T-cell (primary cell): ENCODE measurements at places on chromosomes 7 and 10. TPM values are rescaled to one million over a fixed set of nuclear protein-coding genes. Genes with fewer than 3 reads are reported as not detected.

Gene ASB10
- not detected for total RNA-seq

DNA sequence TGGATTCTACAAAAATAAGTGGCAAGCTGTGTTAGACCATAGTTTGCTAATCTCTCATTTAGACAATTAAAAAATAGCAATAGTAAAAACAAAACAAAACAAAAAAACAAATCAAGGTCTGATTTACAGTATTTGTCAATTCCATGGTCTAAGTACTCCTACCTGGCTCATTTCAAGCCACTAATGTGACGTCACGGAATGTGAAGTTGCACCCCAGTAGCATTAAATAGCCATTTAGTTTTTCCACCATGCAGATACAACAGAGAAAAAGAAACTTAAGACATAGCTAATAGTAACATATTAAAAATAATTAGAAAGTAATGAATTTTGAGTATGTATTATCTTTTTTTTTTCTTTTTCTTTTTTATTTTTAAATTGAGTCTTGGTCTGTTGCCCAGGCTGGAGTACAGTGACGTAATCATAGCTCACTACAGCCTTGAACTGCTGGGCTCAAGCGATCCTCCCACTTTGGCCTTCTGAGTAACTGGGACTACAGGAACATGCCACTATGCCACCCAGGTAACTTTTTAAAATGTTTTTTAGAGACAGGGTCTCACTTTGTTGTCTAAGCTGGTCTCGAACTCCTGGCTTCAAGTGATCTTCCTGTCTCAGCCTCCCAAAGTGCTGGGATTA lies 101.2 kb downstream of the MKX start:
- H3K4me3 ChIP-seq = no peak overlapping the region
- no peak overlapping the region for H3K27ac ChIP-seq
- no peaks in the 10 kb centered on the region for H3K4me1 ChIP-seq
- DNase-seq = no peak
- H3K27me3 ChIP-seq = peaks cover 9% of the 10 kb centered on the region

GRCh38 chr7:140696024-140696679 lies 356 bp upstream of the NDUFB2 start:
- peaks cover 28% of the 10 kb centered on the region for H3K4me1 ChIP-seq
- H3K27ac ChIP-seq = peak overlapping the region; percentile 87
- H3K4me3 ChIP-seq = peak overlapping the region; percentile 85
- H3K27me3 ChIP-seq = no peaks in the 10 kb centered on the region
- H3K36me3 ChIP-seq = no peaks in the 10 kb centered on the region
- DNase-seq = peak; percentile 94

Gene OR13A1
- total RNA-seq = 0.19 TPM
